ENCODE measurements at places on chromosomes 3 and 15.

- no peak for DNase-seq
These were observed 80.0 kb upstream of the RORA start for GRCh38 chr15:61309031-61309511.

DNA sequence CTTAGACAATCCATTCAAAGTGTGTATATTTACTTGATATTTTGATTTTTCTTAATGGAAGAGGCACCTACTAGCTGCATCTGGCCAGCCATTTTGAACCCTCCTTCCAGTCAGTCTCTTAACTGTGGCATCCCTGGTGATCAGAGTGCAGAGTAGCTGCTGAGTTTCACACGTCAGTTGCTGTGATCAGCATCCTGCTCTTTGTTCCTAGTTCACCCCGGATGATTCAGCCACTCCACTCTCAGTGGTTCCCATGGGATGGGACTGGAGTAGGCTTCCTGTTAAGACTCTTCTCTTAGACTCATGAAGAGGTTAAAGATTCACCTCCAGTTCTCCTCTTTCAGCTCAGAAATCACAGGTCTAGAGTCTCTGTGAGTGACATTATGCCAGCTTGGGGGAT, 75.8 kb downstream of the STXBP5L start:
- no peak for DNase-seq

DNA sequence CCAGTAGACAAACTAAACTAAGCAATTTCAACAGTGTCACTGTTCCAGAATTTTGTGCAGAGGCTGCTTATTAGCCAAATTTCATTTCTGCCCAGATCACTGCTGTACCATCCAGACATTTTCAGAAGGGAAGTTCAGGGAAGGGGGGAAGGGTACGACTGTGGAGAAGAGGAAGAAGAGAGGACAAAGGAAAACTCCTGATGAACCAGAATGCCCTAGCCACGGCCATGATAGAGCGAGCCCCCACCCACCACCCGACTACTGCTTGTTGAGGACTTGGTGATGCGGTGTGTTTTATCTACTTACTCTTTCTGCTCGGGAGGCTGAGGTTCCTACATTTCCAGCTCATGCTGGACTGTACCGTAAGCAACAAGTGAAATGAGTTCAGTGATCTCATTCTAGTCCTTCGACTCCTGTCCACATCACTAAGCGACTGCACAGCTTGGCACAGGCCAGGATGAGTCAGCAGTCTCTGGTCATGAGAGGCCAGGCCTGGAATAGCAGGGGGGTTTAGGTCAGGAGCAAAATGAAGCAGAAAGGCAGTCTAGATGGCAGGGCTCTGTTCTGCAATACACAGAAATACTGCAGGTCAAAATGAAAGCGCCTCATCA, 330.8 kb downstream of the TIGIT start:
- DNase-seq, result peak; percentile 17

- DNase-seq, result peak; percentile 35
These were observed 3.4 kb upstream of the POLG start for GRCh38 chr15:89338036-89338435.

DNA sequence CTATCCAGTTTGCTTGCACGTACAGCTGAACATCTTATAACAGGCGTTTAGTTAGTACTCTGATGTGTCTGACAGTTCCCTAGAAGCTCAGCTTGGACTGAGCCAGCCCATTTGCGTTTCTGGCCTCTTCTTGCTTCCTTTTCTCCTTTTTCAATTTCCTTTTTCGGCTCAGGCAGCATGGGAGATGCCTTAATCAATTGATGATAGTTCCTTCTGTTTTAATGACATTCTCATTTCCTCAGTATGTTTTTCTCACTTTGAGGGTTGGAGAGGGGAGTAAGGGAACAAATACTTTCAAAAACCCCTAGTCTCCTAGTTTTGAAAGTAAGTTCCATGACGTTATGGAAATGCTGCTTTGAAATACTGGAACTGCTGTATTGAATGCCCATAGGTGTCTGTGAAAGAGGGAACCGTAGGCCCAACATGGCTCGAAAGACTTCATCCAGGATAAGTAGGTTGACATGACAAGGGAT, 18.9 kb downstream of the IL1RAP start:
- DNase-seq, result no peak

- DNase-seq, result no peak
These were observed 1018.2 kb downstream of the DIPK2A start for GRCh38 chr3:144989807-144990206.

- DNase-seq, result no peak
These were observed 334.9 kb upstream of the DPH6 start for GRCh38 chr15:35880896-35881295.

DNA sequence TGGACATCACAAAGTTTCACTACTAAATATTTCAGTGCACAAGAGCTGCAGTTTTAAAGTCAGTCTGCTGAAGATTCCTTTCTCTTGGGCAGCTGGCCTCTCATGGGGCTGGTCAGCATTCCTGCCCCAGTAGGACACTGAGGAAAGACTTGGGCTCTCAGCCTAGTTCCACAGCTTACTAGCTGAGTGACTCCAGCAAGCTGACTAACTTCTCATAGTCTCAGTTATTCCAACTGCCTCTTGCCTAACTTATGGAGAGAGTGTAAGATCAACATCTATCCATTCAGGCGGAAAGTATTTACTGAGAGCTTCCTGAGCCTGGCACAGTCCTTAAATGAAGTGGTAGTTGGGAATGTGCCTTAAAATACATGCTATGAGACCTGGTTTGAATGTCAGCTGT, 27.0 kb downstream of the TM4SF4 start:
- no peak for DNase-seq

GRCh38 chr15:70854666-70854976, 664 bp upstream of the LARP6 start:
- DNase-seq, result no peak

GRCh38 chr15:90386221-90386620, 1.8 kb upstream of the IQGAP1 start:
- no peak for DNase-seq

DNA sequence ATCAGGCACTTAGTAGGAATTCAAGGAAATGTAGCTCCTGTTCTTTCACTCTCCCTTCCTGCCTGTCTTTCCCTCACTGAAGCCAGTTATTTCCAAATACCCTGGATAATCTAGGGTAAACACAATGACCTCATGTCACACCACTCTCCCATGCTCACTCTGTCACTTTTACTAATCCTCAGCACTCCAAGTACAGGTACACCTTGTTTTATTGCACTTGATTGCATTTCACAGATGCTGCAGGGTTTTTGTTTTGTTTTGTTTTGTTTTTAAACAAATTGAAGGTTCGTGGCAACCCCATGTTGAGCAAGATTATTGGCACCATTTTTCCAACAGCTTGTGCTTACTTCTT, 40.8 kb downstream of the PPM1L start:
- no peak for DNase-seq

DNA sequence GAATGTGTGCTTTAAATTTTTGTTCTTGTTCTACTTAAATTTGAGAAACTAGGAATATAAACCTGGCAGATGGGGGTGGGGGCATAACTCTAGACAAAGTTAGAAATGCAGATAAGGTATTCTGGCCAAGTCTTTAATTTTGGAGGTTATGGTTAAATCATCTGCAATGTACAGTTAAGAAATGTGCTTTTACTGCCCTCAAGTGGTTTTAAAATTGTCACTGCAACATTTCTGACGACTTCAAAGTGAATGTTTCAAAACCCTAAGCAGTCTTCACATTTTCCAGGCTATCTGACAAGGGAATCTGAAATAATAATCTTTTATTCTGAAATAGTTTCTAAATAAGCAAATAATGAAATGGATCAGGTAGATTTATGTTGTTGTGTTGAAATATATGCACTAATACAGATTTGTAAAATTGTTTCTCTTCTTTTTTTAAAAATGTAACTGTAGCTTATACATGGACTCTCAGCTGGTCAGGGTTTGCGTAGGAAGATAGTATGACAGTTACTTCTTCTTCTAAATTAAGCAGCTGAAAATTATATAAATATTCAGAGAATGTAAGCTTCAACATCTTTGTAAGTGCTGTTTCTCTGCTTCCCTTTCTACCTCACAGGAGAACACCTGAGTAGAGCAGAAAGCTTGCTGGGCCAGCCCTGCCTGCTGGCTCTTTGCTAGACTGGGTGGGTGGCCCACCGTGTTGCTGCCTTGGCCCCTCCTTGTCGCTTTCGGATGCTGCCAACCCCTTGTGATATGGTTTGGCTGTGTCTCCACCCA, 45.0 kb downstream of the SUCNR1 start:
- DNase-seq, result no peak

- peak; percentile 17 for DNase-seq
These were observed 63.0 kb downstream of the VPS8 start for GRCh38 chr3:184874709-184875644.

DNA sequence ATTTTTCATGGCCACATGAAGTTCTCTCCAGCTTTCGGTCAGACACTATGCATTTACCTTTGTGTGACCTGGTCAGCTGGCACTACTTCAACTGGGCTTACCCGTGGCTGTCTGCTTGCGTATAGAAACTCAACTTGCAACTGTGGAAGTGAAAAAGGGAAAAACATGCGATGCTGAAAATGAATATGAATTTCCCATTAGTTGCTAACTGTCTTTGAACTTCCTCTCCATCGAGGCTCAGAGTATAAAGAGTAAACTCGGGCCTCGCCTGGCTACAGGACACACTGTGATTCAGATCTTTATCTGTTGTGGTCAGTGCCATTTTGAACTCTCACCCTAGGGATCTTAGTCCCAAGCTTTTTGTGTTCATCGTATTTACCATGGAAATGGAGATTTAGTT, 26.8 kb downstream of the NFKBIZ start:
- no peak for DNase-seq

- DNase-seq, result no peak
These were observed 360.0 kb upstream of the PROK2 start for GRCh38 chr3:72144773-72145505.

DNA sequence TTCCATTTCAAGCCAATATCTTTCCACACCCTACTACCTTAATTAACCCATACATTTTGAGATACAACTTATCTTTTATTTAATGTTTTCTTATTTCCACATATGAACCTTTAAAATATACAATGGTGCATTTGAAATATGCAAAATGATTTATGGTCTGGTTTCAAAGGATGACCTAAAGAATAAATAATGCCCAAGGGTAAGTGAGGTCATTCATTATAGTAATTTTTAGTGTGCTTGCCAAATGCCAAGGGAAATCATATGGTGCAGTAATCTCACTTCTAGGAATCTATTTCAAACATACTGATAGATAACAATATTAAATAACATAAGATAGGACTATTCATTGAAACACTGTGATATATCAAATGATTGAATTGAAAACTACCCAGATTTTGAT, 1055.4 kb downstream of the AGBL1 start:
- DNase-seq, result no peak

DNA sequence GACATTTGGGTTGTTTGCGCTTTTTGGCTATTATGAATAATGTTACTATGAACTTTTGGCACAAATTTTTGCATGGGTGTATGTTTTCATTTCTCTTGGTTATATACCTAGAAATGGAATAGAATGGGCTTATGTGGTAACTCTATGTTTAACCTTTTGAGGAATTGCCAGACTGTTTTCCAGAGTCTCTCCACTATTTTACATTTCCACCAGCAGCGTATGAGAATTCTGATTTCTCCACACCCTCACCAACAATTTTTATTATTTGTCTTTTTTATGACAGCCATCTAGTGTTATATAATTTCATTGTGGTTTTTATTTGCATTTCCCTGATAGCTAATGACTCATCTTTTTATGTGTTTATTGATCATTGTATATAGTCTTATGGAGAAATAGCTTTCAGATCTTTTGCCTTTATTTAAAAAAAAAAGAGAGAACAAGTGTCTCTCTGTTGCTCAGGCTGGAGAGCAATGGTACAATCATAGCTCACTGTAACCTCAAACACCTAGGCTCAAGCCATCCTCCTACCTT, 247.2 kb downstream of the OPA1 start:
- no peak for DNase-seq

- no peak for DNase-seq
These were observed 28.6 kb upstream of the UBE2E2 start for GRCh38 chr3:23174426-23175039.

DNA sequence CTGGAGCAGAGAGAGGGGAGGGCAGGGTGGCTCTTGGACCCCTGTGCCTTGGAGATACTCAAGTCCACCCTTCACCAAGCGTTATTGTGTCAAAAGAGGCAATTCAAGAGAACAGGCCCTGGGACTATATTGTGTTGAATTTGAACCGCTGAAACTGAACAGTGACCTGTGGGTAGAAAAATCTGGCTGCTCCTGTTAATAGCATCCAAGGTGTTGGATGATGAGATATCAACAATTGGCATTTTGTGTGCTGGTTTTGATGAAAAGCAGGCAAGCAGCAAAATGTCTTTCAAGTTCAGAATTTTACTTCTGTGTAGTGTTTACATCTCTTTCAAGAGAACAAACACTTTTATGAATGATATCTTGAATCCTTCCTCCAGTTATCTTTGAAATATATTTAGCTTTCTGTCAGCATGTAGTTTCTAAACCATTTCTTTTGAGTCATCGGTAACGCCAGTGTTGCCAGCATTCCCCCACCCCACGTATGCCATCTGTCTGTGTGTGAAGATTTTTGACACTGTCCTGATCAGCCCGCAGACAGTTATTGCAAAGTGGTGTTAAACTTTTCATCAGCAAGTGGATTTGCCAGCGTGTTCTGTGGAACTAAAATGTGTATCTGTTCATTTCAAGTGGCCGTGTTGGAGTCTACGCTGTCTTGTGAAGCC, 34.8 kb downstream of the PDHB start:
- DNase-seq, result no peak

DNA sequence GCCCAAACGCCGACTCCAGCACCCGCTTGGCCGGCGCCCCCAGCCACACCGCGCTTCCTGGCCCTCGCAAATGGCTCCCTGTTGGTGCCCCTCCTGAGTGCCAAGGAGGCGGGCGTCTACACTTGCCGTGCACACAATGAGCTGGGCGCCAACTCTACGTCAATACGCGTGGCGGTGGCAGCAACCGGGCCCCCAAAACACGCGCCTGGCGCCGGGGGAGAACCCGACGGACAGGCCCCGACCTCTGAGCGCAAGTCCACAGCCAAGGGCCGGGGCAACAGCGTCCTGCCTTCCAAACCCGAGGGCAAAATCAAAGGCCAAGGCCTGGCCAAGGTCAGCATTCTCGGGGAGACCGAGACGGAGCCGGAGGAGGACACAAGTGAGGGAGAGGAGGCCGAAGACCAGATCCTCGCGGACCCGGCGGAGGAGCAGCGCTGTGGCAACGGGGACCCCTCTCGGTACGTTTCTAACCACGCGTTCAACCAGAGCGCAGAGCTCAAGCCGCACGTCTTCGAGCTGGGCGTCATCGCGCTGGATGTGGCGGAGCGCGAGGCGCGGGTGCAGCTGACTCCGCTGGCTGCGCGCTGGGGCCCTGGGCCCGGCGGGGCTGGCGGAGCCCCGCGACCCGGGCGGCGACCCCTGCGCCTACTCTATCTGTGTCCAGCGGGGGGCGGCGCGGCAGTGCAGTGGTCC, 3.5 kb downstream of the ISLR2 start:
- DNase-seq, result no peak

DNA sequence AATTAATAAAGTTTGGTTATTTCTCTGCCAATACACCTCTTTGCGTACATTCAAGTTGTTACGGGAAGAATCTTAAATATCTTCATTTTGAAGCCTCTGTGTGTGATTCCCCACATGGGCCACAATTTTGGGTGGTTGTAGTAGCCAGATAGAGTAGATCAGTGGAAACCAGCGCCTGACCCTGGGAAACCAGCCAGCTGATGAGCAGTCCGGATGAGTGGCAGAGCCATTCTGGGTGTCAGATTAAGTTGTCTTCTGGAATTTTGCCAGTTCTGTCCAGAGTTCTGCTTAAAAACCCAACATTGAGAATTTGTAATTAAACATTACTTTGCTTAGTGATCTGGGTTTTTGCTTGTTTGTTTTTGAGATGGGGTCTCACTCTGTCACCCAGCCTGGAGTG, 49.7 kb downstream of the MRPS25 start:
- DNase-seq, result no peak

All from activated CD4-positive, alpha-beta memory T cell treated with anti-CD3 and anti-CD28 coated beads for 36 hours (primary cell).